ENCODE measurements at places on chromosomes 11 and 22. TPM values are rescaled to one million over a fixed set of nuclear protein-coding genes. Genes with fewer than 3 reads are reported as not detected.

Gene ANO9
- polyA plus RNA-seq = not detected

Gene TIMP3
- polyA plus RNA-seq = 484 TPM

Gene CDK2AP2
- polyA plus RNA-seq = 17.2 TPM

Gene MRGPRX4
- not detected for polyA plus RNA-seq

Gene TRIM29
- polyA plus RNA-seq = not detected

Gene OR8D1
- polyA plus RNA-seq = not detected

Gene NPAS4
- polyA plus RNA-seq = 0.14 TPM

Gene CCDC73
- not detected for polyA plus RNA-seq

Gene VPREB1
- not detected for polyA plus RNA-seq

Gene GALNT18
- polyA plus RNA-seq = 4.8 TPM

Gene MUC5AC
- under 0.01 TPM for polyA plus RNA-seq

Gene PLAAT5
- not detected for polyA plus RNA-seq
